ENCODE measurements at places on chromosomes 13 and 19.

GRCh38 chr13:78241278-78241919, 322.8 kb upstream of the EDNRB start:
- peak; percentile 66 for DNase-seq

GRCh38 chr19:34332027-34332760, 32.8 kb upstream of the GPI start:
- peak; percentile 42 for DNase-seq

GRCh38 chr13:63184693-63185092, 1769.0 kb upstream of the PCDH20 start:
- peak; percentile 88 for DNase-seq

DNA sequence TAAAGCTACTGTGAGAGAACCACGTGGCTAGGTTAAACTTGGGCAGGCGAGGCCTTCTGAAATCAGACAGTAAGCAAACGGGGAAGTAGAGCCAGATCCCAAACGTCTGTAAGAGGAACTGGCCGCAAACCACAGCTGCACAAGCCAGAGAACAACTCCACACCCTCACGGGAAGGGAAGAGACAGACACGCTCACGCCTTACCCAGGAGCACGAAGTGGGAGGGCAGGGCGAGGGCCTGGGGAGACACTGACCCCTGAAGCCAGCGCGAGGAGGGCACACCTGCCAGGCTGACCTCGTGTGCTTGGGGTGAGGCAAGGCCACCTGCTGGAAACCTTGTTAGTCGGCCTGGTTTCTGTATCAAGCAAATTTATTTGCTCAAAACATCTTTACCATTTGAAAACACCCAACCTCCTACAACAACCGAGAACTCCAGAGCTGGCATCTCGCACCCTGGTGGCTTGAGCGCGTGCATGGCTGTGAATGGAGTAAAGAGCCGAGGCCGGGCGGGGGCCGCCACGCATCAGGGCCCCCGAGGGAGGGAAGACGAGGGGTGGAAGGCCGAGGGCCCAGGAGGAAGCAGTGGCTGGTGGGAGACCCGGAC, 7.3 kb downstream of the POLR2E start:
- DNase-seq: no peak

DNA sequence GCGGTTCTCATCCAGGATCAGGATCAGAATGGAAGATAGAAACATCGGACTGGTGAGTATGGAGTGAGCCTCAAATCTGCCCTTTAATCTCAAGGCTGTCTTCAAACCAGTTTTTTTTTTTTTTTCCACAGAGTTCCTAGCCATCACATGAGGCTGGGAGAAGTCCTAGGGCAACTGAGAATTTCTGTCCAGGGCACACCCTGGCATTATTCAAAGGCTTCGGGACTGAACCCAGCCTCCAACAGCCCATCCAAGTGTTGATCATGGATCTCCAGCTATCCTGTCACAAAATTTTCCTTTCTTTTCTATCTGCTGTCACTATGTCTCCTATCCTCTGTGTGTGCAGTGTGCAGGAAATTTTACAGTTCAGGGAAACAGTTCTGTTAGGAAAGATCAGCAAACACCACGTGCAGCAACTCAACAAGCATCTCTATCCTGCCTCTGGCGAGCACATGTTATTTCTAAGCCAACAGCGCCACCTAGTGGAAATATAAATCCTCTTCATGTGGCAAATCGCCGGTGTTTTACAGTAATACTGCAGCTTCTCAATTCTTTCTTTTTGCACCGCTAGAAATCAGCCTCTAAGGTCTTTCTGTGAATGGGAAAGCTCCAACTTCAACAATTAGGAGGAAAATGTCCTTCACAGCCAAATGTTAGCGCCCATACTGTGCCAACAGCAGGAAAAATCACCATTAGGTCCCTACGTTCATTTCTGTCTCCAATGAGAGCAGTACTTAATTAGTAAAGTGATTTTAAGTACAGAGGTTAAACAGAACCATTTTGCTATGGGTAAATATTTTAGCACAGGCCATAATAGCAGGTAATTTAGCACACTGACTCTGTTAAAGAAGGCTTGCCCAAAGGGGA, 21.4 kb upstream of the ZNF181 start:
- peak; percentile 76 for DNase-seq

- DNase-seq: no peak
Measured at GRCh38 chr13:100336795-100337516, 248.1 kb downstream of the PCCA start.
